ENCODE measurements at places on chromosomes 6 and 20. TPM values are rescaled to one million over a fixed set of nuclear protein-coding genes. Genes with fewer than 3 reads are reported as not detected.

- H3K4me1 ChIP-seq: peaks cover 17% of the 10 kb centered on the region
- no peak overlapping the region for H3K27ac ChIP-seq
- H3K4me3 ChIP-seq: no peak overlapping the region
- no peak for DNase-seq
- H3K36me3 ChIP-seq: no peaks in the 10 kb centered on the region
Measured at GRCh38 chr6:11333132-11333849, 100.8 kb upstream of the NEDD9 start.

- no peaks in the 10 kb centered on the region for H3K36me3 ChIP-seq
- DNase-seq: no peak
- peak overlapping the region; percentile 22 for H3K27ac ChIP-seq
Measured at GRCh38 chr6:79525272-79526100, 11.7 kb downstream of the LCA5 start.

GRCh38 chr6:1472643-1473042, 83.3 kb downstream of the FOXF2 start:
- H3K36me3 ChIP-seq: no peaks in the 10 kb centered on the region
- DNase-seq: no peak
- H3K27ac ChIP-seq: no peak overlapping the region
- H3K4me3 ChIP-seq: no peak overlapping the region
- no peaks in the 10 kb centered on the region for H3K27me3 ChIP-seq
- no peaks in the 10 kb centered on the region for H3K4me1 ChIP-seq

GRCh38 chr6:89449193-89449592, 16.2 kb downstream of the ANKRD6 start:
- no peak overlapping the region for H3K27ac ChIP-seq
- no peak for DNase-seq
- no peaks in the 10 kb centered on the region for H3K27me3 ChIP-seq
- no peaks in the 10 kb centered on the region for H3K4me1 ChIP-seq

- H3K36me3 ChIP-seq: no peaks in the 10 kb centered on the region
- DNase-seq: peak; percentile 7
- H3K27me3 ChIP-seq: no peaks in the 10 kb centered on the region
- no peak overlapping the region for H3K27ac ChIP-seq
- H3K4me3 ChIP-seq: no peak overlapping the region
Measured at GRCh38 chr6:109236115-109237076, 141.1 kb downstream of the CEP57L1 start.

DNA sequence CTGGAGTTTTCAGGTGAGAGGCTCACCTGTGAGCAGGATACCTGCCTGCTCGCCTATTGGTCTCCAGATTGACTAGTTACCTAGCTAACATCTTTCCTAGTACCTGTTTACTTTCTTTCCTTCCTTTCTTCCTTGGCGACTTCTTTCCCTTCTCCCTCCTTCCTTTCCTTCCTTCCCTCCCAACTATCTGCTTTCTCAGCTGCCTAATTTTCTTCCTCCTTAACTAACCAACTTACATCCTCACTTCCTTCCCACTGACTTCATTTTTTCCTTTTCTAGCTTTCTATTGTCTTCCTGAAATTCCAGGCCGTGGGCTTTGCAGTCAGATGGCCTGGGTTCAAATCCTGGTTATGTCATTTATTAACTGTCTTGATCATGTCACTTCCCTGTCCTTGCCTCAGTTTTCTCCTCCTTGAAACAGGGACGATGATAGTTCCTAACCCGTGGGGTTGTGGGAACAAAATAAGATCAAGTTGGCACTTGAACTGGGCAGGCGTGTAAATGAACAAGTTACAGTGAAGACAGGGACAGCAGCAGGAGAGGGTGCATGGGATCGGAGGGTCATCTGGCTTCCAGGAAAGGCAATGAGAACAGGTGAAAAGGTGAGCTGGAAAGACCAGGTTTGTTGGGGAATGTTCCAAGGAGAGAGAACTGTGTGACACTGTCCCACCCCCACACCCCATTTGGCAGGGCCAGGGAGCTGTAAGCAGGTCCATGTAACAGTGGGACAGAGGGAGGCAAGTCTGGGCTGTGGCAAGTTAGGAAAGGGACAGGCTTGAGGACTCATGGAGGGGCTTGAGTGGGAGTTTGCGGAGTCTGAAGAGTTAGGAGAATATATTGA, 540 bp downstream of the SGK2 start:
- H3K4me3 ChIP-seq: no peak overlapping the region
- DNase-seq: no peak
- H3K27ac ChIP-seq: no peak overlapping the region
- no peaks in the 10 kb centered on the region for H3K4me1 ChIP-seq
- H3K27me3 ChIP-seq: no peaks in the 10 kb centered on the region

GRCh38 chr6:75935473-75935793, 137.0 kb downstream of the IMPG1 start:
- H3K4me3 ChIP-seq: peak overlapping the region; percentile 41
- H3K27me3 ChIP-seq: peaks cover 3% of the 10 kb centered on the region
- no peaks in the 10 kb centered on the region for H3K36me3 ChIP-seq
- no peak for DNase-seq

GRCh38 chr6:37182736-37183590, 13.0 kb downstream of the PIM1 start:
- no peak for DNase-seq
- no peak overlapping the region for H3K4me3 ChIP-seq
- H3K27ac ChIP-seq: no peak overlapping the region
- H3K4me1 ChIP-seq: peaks cover 5% of the 10 kb centered on the region
- H3K27me3 ChIP-seq: no peaks in the 10 kb centered on the region

GRCh38 chr6:46687619-46688097, at the start of gene TDRD6:
Gene TDRD6 (plus strand): TSS chr6:46687885. CDS start chr6:46688129, 244 bp downstream.
- H3K36me3 ChIP-seq: no peaks in the 10 kb centered on the region
- H3K4me1 ChIP-seq: no peaks in the 10 kb centered on the region
- no peak for DNase-seq
- no peak within 1 kb of the TSS for H3K27ac ChIP-seq

DNA sequence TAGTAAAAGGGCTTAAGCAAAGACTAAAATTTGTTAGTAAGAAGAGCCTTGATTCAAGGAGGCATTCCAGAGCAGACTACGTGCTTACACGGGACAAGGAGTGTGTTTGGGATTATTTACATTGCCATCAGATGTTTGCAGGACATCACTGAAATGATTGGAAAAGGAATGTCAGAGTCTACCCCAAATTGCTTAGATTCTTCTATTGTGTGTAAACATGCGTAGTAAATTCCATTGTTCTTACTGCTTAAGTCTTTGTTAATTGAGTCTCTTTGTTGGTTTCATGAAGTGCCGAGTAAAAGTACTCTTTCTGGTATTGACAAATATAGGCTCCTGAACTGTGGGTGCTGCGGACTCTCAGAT, 60.5 kb downstream of the CD83 start:
- DNase-seq: no peak
- H3K4me3 ChIP-seq: no peak overlapping the region
- H3K36me3 ChIP-seq: no peaks in the 10 kb centered on the region
- H3K27ac ChIP-seq: no peak overlapping the region
- H3K27me3 ChIP-seq: no peaks in the 10 kb centered on the region

- no peaks in the 10 kb centered on the region for H3K36me3 ChIP-seq
- H3K4me3 ChIP-seq: no peak overlapping the region
- no peaks in the 10 kb centered on the region for H3K27me3 ChIP-seq
- no peaks in the 10 kb centered on the region for H3K4me1 ChIP-seq
- no peak overlapping the region for H3K27ac ChIP-seq
Measured at GRCh38 chr6:111996144-111996865, 57.6 kb upstream of the CCN6 start.

DNA sequence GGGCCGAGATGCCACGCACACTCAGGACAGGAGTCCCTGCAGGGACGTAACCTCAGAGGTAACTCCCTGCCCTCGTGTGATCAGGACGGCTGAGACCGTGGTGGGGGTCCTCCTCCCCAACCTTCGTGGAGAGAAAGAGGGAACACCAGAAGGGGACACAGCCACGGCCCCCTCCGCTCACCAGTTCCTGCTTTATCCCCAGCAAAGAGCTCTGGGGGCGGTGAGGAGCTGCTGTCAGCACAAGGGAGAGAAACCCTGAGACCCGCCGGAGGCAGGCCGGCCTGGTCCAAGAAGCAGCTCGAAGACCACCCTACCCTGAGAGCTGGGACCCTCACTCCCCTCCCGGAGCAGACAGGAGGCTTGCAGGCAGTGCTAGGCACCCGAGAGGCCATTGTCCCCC, 44.4 kb downstream of the SLC2A4RG start:
- no peaks in the 10 kb centered on the region for H3K36me3 ChIP-seq
- peaks cover 30% of the 10 kb centered on the region for H3K4me1 ChIP-seq
- no peaks in the 10 kb centered on the region for H3K27me3 ChIP-seq
- DNase-seq: no peak

DNA sequence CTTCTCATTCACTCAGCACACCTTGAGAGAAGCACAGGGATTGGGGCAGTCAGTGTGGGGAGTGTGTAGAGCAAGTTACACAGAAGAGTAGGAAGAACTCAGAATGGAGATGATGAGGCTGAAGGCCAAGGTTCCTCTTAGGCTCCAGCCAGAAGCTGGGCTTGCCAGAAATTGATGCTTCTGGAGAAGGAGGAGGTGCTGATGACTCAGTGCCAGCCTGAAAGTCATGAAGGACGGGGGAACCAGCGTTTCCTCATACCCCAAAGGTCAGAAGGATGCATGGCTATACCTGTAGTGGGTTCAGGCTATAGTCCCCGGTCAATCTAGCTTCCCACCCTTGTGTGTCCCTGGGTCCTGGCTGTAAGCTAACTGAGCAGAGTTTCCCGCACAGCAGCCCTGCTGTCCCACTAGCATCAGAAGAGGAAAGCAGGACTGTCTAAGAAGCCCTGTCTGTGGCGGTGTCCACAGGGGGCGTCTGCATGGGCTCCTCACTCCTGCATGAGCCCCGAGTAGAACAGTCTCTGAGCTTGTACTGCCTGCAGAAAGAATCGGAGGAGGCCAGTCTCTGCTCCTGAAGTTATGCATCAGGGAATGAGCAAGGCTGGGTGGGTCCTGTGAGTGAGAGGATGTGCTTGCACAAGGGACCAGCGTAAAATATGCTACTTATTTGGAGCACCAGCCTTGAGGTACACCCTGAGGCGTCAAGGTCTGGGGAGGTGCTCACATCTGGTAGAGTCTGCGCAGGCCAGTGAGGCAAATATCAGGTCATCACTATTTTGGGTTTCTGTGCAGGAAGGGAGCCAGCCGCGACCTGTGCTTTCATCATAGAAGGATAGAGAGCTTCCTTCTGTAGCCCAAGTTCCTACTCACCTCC, 148.5 kb downstream of the MRPL14 start:
- no peak for DNase-seq
- H3K36me3 ChIP-seq: no peaks in the 10 kb centered on the region
- H3K4me3 ChIP-seq: no peak overlapping the region
- H3K27ac ChIP-seq: no peak overlapping the region
- H3K27me3 ChIP-seq: no peaks in the 10 kb centered on the region

- no peak overlapping the region for H3K4me3 ChIP-seq
- H3K27me3 ChIP-seq: no peaks in the 10 kb centered on the region
- DNase-seq: no peak
- peaks cover 55% of the 10 kb centered on the region for H3K4me1 ChIP-seq
Measured at GRCh38 chr6:42315259-42315990, 97.8 kb upstream of the MRPS10 start.

DNA sequence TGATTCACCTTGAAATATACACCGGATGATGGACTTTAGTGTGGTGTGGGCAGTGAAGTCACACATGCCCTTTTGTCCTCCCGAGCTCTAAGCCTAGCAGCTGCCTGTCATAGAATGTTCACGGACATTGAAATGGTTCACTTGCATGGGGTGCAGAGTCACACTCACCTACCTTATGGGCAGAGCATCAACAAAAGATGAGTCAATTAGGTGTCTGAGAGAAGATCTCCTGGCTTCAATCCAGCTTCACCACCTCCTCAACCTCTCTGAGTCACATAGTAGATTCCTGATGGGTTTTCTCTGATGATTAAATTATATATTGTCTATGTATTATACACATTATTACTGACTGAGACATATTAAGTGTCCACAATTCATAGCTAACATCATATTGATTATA, 48.1 kb upstream of the HLA-E start:
- H3K36me3 ChIP-seq: no peaks in the 10 kb centered on the region
- peaks cover 3% of the 10 kb centered on the region for H3K4me1 ChIP-seq
- no peak overlapping the region for H3K27ac ChIP-seq
- H3K4me3 ChIP-seq: no peak overlapping the region
- no peak for DNase-seq
- peaks cover 85% of the 10 kb centered on the region for H3K27me3 ChIP-seq

DNA sequence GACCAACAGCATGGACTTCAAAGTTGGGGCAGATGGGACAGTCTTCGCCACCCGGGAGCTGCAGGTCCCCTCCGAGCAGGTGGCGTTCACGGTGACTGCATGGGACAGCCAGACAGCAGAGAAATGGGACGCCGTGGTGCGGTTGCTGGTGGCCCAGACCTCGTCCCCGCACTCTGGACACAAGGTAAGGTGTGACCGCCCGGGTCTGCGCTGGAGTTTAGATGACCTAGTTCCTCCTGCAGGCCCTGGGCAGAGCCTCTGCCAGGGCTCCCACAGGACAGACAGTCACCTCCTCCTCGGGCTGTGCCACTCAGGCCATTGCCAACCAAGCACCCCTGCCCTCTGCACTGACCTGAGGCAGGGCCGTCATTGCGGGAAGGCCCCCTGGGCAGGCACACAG, 322.1 kb downstream of the TAF4 start:
- H3K27me3 ChIP-seq: peaks cover 12% of the 10 kb centered on the region
- no peak overlapping the region for H3K4me3 ChIP-seq
- no peak for DNase-seq
- no peaks in the 10 kb centered on the region for H3K36me3 ChIP-seq

GRCh38 chr6:102623201-102623600, 1229.7 kb downstream of the GRIK2 start:
- DNase-seq: no peak
- H3K27me3 ChIP-seq: no peaks in the 10 kb centered on the region
- H3K27ac ChIP-seq: no peak overlapping the region
- H3K4me3 ChIP-seq: no peak overlapping the region
- no peaks in the 10 kb centered on the region for H3K4me1 ChIP-seq

- peak overlapping the region; percentile 89 for H3K27ac ChIP-seq
- H3K27me3 ChIP-seq: no peaks in the 10 kb centered on the region
- peaks cover 70% of the 10 kb centered on the region for H3K36me3 ChIP-seq
- H3K4me3 ChIP-seq: no peak overlapping the region
- peaks cover 45% of the 10 kb centered on the region for H3K4me1 ChIP-seq
- no peak for DNase-seq
Measured at GRCh38 chr6:11208854-11209253, 23.6 kb downstream of the NEDD9 start.

- no peaks in the 10 kb centered on the region for H3K36me3 ChIP-seq
- H3K27me3 ChIP-seq: no peaks in the 10 kb centered on the region
- H3K4me3 ChIP-seq: no peak overlapping the region
- no peaks in the 10 kb centered on the region for H3K4me1 ChIP-seq
- no peak for DNase-seq
- no peak overlapping the region for H3K27ac ChIP-seq
Measured at GRCh38 chr6:37041521-37041920, 36.1 kb downstream of the FGD2 start.

- H3K36me3 ChIP-seq: peaks cover 91% of the 10 kb centered on the region
- no peaks in the 10 kb centered on the region for H3K27me3 ChIP-seq
- H3K4me3 ChIP-seq: no peak overlapping the region
- no peak overlapping the region for H3K27ac ChIP-seq
- DNase-seq: no peak
Measured at GRCh38 chr20:33386673-33387072, 14.6 kb downstream of the CDK5RAP1 start.

GRCh38 chr6:107554326-107554725, 64.4 kb downstream of the SOBP start:
- H3K4me1 ChIP-seq: no peaks in the 10 kb centered on the region
- H3K4me3 ChIP-seq: no peak overlapping the region
- DNase-seq: no peak
- H3K27me3 ChIP-seq: no peaks in the 10 kb centered on the region
- H3K36me3 ChIP-seq: peaks cover 17% of the 10 kb centered on the region

Gene LTB
- total RNA-seq: 1.1 TPM

Gene DDAH2
- total RNA-seq: 55.9 TPM

Gene MOXD1
- 2.2 TPM for total RNA-seq

Gene GPR63
- 0.56 TPM for total RNA-seq

Gene TP53TG5
- total RNA-seq: 2.2 TPM

Gene SLC44A4
- total RNA-seq: not detected

Gene FAM184A
- 0.44 TPM for total RNA-seq

Gene ZC3H12D
- total RNA-seq: 0.14 TPM

Gene FLRT3
- 0.31 TPM for total RNA-seq

Gene LGSN
- total RNA-seq: not detected

Measured in heart right ventricle (tissue), 16 donors.